ENCODE measurements at places on chromosomes 12 and 14. TPM values are rescaled to one million over a fixed set of nuclear protein-coding genes. Genes with fewer than 3 reads are reported as not detected.

GRCh38 chr14:71399057-71399487 is 491.8 kb downstream of the PCNX1 start:
- DNase-seq, result peak; percentile 69

Gene INSM2
- total RNA-seq, result not detected

DNA sequence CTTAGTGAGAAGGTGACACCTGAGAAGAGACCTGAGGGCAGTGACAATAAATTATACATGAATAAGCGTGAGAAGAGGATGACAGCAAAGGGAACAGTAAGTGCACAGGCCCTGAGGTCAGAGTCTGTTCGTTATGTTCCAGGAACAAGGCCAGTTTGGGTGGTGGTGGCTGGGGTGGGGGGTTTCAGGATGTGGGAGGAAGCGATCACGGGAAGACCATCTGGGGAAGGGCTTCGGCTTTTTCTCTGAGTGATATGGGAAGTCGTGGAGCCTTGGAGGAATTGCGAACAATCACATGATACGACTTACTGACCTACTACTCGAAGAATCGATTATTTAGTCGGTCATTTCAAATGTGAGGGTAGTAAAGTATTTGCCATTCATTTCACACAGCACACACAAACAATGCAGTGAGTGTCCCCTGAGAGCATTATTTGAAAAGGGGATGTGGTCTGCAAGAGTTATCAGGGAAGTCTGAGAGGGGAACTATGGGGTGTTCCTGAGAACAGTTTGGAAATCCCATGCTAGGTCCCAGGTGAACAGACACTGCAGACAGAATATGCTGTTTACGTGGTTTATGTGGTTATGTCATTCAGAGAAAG is 94.7 kb downstream of the SLC38A1 start:
- no peak for DNase-seq

Gene PELI2
- 13.6 TPM for total RNA-seq

Measured in CD4-positive, alpha-beta memory T cell (primary cell).